ENCODE measurements at places on chromosomes 2 and 18.

GRCh38 chr18:36131692-36132483 is 2.2 kb downstream of the ELP2 start:
- DNase-seq, result no peak

GRCh38 chr2:197869501-197870111 is 65.2 kb downstream of the PLCL1 start:
- no peak for DNase-seq

DNA sequence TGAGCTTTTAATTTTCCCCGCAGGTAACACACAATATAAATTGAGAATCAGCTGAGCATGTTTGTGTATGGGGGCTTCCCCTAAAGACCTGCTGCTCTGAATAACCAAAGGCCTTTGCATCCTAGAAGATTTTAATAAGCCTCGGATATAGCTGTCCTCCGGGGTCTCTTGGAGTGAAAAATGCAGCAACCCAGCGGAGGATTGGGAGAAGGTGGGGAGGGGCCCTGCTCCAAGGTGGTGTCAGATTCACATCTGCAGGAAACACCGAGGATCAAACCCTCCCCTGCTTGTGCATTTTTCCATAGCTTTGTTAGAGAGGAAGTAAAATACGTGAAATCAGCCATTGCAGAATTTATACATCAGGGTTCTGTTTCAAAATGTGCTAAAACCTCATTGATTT is 63.0 kb upstream of the OTOF start:
- no peak for DNase-seq

DNA sequence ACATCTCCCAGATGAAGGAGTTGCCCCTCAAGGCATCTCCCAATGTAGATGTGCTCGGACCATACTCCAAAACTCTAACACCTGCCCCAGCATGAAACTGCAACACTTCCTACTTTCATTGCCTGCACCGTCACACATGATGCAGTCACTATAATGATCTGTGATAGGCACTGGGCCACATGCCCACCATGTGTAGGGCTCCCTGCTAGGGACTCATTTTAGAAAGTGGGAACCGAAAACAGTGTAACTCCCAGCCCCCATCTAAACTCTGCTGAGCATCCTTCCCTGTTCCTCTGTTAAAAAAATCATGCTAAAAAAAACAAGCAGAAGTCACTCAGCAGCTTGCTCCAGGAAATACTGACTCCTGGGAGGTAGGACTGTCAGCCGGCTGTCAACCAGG is 496.1 kb upstream of the RAB6C start:
- DNase-seq, result no peak

- peak; percentile 12 for DNase-seq
Measured at GRCh38 chr2:59301466-59302402, 1060.6 kb upstream of the FANCL start.

GRCh38 chr18:14174706-14175085 is 42.5 kb upstream of the ZNF519 start:
- no peak for DNase-seq

DNA sequence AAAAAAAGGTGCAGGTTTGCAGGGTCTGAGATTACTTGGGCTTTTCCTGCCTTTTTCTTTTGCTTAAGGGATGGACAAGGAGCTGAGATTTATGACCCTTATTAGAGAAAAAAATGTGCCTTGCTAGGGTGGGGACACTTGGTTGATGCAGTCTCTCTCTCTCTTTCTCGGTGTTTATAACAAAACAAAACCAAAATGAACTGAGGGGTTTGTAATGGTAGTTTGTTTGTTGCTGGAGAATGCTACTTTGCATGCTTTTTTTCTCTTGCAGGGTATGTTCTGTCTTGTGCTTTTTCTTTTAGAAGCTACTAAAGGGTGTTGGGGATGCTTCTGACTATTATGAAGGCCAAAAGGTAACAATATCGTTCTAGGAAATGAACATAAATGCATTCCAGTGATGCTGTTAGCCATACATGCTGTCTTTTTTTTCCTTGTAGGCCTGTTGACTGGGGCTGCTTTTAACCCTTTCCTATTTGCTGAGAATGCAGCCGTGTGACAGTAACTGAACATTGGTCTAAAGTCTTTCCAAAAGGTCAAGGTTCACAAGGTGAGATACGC is 435 bp downstream of the ZNF532 start:
- no peak for DNase-seq

DNA sequence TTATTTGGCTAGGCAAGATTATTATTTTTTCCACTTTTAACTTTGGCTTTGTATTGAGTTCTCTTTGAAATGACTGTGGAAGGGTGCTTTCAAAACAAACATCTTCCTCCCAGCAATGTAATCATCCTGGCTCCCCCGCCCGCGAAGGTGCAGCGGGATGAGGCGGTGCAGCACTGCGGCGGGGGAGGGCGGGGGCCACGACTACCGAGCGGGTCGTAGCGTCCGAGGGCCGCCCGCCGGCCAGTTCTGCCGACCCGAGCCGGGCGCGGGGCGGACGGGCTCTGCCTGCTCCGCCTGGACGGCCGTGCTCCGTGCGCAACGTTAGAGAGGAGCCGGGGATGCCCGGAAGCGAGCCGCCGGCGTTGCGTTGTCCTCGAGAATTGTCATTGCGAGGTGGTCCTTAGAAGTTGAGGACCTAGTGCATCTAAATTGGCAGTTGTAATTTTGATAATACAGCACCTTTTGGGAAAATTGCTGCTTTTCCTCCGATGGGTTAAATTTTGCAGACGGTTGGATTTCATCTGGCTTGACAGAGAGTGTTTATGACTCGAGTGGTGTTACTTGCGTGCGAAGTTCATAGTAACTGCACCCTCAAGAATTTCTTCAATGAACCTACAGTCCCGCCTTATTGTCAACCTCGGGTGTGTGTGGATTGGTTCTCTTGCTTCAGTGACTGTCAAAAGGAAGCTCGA is 1.1 kb downstream of the EPC2 start:
- peak; percentile 35 for DNase-seq

DNA sequence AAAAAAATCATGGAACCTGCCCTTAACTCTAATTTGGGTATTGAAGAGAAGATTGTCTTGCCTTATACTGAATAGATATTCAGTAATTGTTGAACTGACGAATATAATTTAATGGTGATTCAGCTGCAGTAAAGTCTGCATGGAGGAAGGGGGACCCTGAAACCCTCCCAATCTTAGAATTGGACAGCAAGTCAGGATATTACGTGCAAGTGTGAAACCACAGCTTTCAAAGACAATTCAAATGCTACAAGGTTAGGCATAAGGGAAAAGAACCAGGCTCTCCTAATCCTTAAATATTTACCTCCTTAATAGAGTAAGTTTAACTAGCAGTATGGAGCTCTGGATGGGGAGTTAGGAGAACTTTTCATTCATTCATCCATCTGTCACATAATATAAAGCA is 226.9 kb upstream of the TNP1 start:
- no peak for DNase-seq

DNA sequence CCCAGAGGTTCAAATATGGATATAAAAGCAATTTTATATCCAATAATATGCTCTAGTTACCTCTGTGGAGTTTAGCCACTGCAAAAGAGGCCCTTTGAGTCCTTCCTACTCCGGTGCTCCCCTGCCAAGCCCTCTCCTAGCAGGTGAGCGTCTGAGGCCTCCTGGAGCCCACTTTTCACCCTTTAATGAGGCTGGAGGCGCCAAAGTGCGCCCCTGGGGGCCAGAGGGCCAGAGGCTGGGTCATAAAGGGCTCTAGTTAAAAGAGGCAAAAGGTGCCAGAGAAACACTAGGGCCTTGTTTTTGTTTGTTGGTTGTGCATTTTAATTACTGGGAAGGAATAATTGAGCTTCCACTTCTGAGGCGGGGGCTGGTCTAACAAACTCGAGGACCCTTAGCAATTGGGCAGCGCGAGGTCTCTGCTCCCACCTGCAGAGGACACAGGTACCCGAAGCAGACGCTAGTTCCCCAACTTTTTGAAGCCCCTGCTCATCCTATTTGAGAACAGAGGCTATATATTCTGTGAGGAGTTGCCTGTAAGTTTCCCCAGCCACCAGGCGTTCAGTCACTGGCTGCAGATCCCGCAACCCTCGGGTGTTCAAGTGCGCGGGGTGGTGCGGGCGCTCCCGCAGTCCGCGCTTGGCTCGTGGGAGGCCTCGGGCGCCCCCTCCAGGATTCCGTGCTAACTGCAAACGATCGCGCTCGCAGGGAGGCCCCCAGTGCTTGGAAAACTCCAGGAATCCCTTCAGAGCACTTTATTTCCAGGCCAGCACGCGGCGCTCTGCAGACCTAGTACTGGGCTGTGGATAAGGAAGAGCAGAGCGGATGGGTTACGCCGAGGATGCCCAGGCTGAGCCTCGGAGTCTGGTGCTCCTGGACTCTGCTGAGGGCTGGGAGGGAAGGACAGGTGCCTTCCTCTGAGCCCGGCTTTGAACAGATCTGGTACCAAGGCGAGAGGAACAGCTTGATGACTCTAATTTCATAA is 14.1 kb downstream of the MSGN1 start:
- DNase-seq, result peak; percentile 91

DNA sequence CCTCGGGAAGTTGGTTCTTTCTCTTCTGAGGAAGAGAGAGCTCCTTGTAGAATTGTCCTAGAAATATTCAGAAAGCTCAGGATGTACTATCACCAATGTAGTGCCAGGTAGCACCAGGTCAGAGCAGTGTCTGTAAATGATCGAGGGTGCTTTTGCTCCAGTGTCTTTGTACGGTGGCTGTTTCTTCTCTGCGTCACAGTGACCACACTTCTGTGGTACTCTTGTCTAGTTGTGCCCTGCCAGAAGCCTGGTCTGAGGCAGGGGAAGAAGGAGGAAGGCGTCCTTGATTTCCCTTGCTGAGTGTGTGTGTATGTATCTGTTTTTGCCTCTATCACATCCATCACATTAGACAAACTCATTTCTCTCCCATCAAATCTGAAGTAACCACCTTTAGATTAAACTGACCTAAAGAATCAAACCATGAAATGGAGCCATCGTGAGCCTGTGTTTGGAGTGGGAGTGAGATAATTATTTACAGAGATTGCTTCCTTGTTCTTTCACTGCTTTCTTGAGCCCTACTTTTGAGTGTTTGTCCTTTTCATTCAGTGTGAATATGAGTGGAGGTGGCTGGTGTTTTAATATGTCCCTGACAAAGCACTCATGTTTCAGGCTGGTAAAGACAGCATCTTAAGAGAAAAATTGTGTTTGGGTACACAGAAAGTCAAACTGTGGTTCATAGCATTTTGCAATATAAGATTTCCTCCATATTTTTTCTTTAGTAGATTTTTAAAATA is 97.2 kb downstream of the ACOXL start:
- DNase-seq, result no peak

DNA sequence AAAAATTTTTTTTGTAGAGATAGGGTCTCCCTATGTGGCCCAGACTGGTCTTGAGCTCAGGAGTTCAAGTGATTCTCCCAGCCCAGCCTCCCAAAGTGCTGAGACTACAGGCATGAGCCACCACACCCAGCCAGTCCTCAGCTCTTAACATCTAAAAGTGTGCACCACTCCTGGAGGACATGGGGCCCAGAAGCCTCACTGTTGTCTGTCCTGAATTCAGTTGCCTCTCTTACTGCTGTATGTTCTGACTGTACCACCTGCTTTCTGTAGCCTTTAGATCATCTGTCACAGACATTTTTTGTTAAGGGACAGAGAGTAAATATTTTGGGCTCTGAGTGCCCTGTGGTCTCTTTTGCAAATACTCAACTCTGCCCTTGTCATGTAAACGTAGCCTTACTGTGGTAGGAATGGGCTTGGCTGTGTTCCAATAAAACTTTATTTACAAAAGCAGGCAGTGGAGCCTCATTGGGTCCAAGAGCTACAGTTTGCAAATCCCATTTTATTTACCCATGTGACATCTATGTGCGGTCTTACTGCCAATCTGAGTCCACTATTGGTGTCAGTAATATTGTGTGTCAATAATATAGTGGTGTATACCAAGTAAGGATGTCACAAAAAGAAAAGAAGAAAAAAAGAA is 38.1 kb downstream of the TMEM37 start:
- DNase-seq, result no peak

- no peak for DNase-seq
Measured at GRCh38 chr2:111199840-111200239, 79.1 kb downstream of the BCL2L11 start.

- no peak for DNase-seq
Measured at GRCh38 chr2:99729104-99730025, 239.5 kb upstream of the REV1 start.

DNA sequence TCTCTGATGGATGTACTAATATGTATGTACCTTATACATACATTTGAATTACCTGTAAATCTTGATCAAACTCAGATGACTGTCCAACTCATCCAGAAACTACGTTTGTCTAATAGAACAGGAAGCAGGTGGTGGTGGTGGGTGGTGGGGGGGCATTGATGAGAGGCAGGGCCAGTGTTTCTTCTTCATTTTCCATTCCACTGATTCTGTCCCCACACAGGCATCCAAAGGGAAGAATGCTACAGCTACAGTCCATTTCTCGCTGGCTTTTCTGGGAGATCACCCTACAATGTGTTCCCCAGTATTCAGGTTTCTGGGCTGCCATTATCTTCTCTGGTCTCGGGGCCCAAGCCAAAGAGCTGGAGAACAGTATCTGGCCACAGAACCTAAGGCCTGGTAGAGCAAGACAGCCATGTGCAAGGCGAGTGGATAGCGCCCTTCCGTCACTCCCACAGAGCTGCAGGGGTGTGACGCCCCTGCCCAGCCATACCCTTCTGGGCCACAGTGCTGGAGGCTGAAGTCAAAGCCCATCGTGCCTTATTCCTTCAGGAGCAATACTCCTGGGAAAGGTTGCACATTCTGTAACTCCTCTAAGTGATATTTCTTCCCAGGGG is 54.5 kb downstream of the BCL11A start:
- no peak for DNase-seq

DNA sequence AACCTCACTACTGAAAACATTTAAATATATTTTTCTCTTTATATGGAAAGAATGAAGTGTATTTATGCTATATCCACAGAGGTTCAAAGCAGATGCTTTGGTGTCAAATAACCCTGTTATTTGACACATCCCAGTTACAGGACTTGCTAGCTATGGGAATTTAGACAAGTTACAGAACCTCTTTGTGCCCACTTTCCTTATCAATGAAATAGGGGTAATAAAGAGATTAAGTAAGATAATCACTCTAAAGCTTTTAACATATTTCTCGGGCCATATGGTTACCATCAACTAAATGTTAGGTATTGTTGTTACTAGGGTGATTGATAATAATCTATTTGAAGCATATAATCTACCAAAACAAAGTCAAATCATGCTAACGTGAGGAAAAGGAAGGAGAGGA is 1660.6 kb upstream of the NXPH2 start:
- DNase-seq, result no peak
